Activated T-cell treated with anti-CD3 and anti-CD28 coated beads for 24 hours (primary cell): ENCODE measurements at places on chromosomes 4 and X.
A peak's percentile ranks its signal among the peaks of the same experiment; 100 is the strongest.

DNA sequence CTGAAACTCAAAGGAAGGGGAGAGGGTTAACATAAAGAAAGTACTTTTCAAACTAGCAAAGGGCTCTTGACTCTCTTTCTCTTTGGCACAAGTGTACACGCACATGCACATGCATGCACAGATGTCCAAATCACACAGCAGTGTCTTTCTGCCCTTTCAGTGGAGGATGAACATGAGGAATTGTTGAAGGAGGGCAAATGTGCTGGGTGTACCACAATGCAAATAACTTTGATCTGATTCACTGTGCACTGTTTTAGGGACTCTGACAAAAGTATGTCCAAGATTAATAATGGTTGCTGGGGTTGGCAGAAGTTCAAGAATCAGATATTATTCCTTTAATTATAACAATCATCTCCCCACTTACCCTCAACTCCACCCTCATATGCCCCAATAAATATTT, 93.8 kb downstream of the GPC4 start:
- DNase-seq = no peak

DNA sequence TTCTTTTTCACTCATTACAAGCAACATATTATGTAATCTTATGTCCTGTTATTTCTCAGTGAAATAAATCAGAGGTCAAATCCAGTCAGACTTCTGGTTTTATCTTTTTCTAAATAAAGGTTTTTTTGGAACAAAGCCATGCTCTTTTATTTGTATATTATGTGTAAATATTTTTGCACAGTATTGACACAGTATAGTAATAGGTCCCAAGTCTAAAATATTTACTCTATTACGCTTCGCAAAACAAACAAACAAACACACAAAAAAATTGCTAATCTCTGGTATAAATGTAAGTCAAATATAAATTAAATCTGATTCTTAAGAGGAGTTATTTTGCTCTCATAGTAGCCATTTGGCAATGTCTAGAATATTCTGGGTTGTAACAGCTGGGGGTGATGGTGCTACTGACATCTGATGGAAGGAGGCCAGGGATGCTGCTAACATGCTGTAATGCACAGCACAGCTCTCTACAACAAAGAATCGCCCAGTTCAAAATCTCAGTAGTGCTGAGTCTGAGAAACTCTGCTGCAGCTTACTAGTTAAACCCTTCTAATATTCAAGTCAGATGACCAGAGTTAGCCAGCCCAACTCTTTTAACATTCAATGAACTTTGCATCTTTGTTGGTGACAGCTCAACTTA, 602.1 kb downstream of the RAB28 start:
- no peak for DNase-seq

DNA sequence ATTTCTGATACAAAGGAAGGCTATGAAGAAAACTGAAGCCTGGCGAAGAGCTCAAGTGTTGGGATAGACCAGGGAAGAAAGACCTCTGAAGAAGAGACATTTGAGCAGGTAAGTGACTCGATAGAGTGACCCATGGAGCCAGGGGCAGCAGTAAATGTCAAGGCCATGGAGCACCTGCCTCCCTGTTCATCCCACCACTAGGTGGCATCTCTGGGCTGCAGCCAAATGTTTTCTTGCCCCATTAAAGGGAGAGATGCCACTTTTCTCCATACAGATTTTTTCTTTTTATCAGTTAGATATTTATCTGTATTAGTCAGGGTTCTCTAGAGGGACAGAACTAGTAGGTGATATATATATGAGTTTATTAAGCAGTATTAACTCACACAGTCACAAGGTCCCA, 4.9 kb upstream of the ZNF81 start:
- DNase-seq = peak; percentile 11

DNA sequence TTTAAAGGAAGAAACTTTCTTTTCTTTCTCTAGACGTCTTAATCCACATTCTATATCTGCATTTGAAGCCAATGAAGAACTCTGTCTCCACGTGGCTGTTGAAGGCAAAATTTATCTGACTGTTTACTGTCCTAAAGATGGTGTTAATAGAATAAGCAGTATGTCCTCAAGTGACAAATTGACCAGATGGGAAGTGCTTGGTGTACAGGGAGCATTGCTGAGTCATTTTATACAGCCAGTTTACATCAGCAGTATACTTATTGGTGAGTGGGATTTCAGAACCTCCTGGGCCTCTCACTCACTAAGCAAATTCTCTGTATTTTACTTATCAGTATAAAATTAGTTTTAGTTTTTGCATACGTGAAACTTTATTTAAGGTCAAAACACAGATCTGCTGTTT, 33.7 kb downstream of the ADAD1 start:
- DNase-seq = no peak

DNA sequence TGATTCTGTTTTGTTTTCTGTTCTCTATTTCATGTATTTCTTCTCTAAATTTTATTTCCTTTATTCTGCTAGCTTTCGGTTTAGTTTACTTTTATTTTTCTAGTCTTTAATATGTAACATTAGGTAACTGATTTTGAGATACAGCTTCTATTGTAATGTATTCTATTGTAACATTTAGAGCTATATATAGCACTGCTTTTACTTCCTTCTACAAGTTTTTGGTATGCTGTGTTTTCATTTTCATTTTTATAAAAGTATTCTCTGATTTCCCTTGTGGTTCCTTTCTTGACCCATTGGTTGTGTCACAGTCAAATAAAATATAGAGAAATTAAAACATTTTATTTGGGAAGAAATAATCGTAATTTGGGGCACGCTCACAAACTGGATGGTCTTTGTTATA, 13.9 kb upstream of the CT47A1 start:
- no peak for DNase-seq

GRCh38 chr4:119933606-119934005, 133.0 kb downstream of the MAD2L1 start:
- DNase-seq = no peak

GRCh38 chr4:169220447-169220846, 50.3 kb downstream of the SH3RF1 start:
- no peak for DNase-seq

GRCh38 chr4:75696071-75696470, 22.9 kb upstream of the G3BP2 start:
- no peak for DNase-seq

- DNase-seq = no peak
Measured at GRCh38 chrX:104195013-104195412, 28.8 kb downstream of the FAM199X start.

- DNase-seq = no peak
Measured at GRCh38 chrX:75156531-75156945, 455 bp upstream of the ABCB7 start.

- no peak for DNase-seq
Measured at GRCh38 chr4:186765673-186766546, 42.3 kb upstream of the FAT1 start.

DNA sequence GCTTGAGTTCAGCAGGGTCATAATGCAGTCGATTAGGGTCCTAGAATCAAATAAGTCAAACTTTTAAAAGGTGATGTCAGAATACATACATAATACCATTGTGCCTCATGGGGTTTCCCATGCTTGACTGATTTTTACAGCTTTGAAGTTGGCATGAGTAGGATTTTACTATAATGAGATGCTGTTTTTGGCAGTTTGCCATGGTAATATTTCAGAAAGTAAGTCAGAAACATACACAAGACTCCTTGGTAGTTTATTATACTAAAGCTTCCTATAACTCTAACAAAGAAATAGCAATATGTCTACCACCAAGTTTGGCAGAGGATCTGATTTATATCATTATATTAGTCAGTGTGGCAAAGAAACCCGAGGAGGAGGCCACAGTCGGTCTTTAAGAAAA, 45.2 kb downstream of the PHKA2 start:
- DNase-seq = no peak

DNA sequence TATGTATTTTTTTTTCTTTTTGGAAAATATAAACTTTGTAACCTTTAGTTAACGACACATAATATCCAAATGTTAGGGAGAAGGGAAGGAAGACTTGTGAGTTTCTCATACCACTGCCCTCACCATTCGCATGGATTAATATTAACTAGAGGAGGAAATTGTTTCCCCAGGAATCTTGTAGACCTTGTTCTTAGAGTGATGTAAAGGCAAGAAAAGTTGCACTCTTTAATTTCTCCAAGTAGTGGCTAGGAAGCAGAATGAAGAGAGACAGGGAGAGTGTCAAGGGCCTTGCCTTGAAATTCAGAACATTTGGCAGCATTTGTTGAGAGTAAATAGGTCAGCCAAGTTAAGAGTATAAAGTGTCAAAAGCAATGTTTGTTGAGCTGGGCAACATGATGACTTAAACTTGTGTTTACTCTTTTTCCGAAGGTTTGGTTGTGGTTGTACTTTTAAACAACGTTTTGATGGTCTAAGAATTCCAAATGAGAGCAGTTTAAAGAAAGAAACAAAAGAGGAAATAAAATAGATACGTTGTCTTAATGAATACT, 105.7 kb downstream of the TENM3 start:
- DNase-seq = no peak

GRCh38 chrX:129511689-129512088, 11.6 kb downstream of the SMARCA1 start:
- no peak for DNase-seq

DNA sequence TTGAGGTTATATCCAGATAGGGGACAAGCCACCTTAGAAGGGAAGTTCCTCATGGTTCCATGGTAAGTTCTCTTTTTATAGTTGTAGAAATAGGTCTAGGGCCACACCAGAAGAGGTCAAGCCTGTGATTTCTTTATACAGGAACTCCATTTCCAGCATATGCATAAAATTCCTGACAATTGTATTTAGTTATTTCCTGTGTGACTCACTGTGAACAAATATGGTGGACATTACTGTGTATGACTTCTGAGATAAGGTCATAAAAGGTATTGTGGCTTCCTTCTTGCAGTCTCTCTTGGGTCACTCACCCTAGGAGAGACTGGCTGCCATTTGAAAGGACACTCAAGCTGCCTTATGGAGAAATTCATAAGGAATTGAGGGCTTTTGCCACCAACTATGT, 2.2 kb upstream of the C4orf36 start:
- no peak for DNase-seq

- no peak for DNase-seq
Measured at GRCh38 chrX:153880440-153880815, 5.5 kb downstream of the L1CAM start.

GRCh38 chrX:78105944-78106650, 2.0 kb downstream of the PGK1 start:
- no peak for DNase-seq

- no peak for DNase-seq
Measured at GRCh38 chr4:148116264-148116663, 325.9 kb downstream of the NR3C2 start.

GRCh38 chrX:108557580-108557979, 117.9 kb downstream of the COL4A5 start:
- DNase-seq = no peak

- no peak for DNase-seq
Measured at GRCh38 chrX:55593296-55593695, 29.9 kb upstream of the FOXR2 start.

DNA sequence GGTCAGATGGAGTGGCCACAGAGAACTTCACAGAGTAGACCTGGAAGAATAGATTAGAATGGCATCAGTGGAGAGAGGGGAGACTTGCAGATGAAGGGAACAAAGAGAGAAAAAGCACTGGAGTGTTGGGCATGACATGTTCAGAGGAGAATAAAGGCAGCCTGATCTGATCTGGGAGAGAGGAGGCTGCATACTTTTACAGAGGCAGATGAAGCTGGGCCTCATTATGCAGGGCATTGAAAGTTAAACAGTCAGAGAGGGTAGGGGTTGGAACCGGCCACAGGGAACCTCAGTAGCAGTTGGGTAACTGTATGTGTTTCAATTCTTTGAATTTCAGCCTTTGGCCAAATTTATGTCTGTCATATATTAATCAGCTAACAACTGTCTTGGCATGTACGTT, 61.2 kb downstream of the SH3BGRL start:
- DNase-seq = no peak

DNA sequence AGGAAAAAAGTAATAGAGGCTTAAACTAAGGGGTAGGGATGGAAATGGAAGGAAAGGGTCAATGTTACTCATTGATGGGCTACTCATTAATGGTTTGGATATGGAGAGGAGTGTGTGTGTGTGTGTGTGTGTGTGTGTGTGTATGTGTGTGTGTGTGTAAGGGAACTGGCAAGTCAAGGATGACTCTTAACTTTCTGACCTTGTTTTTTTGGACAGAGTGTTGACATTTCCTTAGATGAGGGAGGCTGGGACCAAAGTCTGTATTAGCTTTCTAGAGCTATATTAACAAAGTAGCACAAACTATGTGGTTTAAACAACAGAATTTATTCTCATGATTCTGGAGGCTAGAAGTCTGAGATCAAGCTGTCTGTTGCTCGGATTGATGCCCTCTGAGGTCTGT, 202.7 kb downstream of the GBA3 start:
- DNase-seq = no peak

DNA sequence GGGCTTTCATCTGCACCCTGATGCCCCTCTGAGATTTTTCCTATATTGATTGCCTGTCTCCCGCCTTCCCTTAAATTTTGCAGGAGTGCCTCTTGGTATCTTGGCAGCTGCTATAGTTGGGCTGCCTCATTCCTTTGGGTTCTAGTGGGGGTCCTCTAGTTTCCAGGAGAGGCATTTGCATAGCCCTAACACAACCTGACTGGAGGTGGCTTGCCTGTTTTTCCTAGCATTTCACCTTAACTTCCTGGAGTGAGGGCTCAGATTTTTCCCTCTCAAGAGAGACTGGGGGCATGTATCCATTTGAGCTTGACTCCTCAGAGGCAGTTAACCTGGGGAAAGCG, 46.0 kb downstream of the UGT2A3 start:
- no peak for DNase-seq

DNA sequence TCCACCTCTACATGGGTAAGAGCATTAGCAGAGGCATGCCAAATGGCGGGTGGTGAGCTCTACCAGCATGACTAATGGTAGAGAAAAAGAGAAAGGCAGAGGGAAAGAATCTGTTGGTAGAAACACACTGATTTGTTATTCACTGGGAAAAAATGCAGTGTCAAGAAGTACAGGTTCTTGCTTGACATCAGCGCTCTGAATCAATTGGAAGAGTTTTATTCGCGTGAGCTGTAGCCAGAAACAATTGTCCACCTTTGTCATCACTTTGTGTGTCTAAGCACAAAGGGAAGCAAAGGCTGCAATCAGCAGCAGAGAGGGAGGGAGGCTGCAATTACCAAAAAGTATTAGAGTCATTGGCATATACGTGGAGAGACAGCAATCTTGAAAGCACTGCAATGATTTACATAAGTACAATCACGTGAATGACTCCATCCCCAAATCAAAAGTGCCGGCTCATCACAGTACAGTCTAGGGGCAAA, 67.7 kb upstream of the HS3ST1 start:
- no peak for DNase-seq

DNA sequence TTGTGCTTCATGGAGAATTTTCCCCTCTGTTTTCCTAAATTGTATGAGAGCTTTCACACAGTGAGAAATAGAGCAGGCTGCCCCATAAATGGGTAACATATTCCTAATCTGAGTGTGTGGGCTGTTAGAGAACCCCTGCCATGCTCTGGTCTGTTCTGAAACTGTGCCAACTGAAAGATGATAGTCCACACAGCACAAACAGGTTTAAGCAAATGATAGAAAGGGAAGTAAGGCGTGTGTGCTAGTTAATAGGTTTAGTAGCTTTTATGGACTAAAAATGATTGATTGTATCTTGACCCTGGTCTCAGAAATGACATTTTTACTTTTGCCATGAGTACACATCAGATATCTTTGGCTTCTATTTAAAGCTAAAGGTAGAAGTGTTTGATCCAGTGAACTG, 106.2 kb downstream of the PRRG1 start:
- DNase-seq = no peak

GRCh38 chr4:21126014-21126512, 425.8 kb downstream of the PACRGL start:
- DNase-seq = no peak

GRCh38 chr4:156420623-156421022, 467.0 kb upstream of the CTSO start:
- no peak for DNase-seq
